Daoy (cell line): ENCODE measurements at places on chromosomes 2 and 18. TPM values are rescaled to one million over a fixed set of nuclear protein-coding genes. Genes with fewer than 3 reads are reported as not detected.

CCDC141 gene
- not detected in 2 replicates for total RNA-seq

C2orf81 gene
- 1.4 TPM in 2 replicates for total RNA-seq

SH2D6 gene
- 0.34 TPM in 1 of 2 replicates, not detected in the other for total RNA-seq

FRZB gene
- total RNA-seq, result not detected in 2 replicates

ASB1 gene
- 33.7 and 86.3 TPM in 2 replicates for total RNA-seq

ZBTB7C gene
- 0.21 and 0.29 TPM in 2 replicates for total RNA-seq

UGT1A4 gene
- total RNA-seq, result 0.63 TPM in 1 of 2 replicates, not detected in the other

CYP27C1 gene
- total RNA-seq, result 0.34 and 0.83 TPM in 2 replicates

RUFY4 gene
- total RNA-seq, result not detected in 2 replicates

CROCC2 gene
- not detected in 2 replicates for total RNA-seq

SLC39A6 gene
- total RNA-seq, result 57.9 and 66.1 TPM in 2 replicates

GRCh38 chr2:108833219-108833618 lies 46.6 kb downstream of the CCDC138 start:
- no peak for DNase-seq

DNA sequence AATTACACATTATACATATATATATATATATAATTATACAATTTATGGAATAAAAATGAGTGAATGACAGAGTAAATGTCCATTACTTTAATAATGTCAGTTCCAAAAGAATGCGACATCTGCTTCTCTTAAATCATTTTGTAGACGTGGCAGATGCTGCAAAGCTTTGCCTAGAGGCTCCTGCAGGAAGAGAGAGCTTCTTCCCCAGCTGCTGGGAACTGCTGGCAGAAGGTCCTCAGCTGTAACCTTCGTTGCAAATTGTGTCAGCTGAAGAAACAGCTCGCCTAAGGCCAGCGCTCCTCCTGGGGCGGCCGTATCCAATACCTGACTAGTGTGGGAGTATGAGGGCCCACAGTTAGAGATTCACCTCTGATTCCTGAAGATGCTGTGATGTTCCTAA lies 9.6 kb upstream of the THNSL2 start:
- DNase-seq, result no peak

DNA sequence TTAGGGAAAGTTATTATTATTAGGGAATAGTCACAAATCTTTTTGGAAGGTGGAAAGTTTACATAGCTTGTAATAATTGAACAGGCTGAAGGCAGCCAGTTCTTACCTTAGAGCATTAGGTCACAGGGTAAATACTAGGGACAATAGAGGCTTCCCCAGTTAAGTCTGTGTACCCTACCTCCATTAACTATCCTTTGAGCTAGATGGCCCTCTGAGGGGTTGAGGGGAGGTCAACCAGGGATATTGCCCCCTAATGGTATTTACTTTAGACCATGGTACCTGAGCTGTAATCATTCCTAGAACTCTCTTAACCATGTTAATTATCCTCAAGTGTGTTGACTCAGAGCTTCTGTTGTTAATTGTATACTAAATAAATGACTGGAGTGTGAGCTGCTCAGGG lies 120.5 kb upstream of the SCN7A start:
- DNase-seq, result no peak

DNA sequence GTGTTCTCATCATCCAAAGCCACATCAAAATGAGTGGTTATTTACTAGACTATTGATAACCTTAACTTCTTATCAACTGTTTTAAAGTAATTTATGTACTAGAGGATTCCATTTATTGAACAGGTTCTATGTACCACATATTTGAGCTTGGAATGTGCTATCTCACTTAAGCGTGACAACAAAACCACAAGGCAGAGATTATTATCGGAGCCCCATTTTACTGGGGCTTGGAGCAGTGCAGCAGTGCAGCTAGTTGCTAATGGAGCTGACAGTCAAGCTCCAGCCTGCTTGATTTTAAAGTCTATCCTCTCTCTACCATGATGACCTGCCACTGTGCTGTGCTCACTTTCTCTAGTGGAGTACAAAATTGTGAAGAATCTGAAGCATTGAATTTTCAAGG lies 24.6 kb downstream of the GCG start:
- no peak for DNase-seq

DNA sequence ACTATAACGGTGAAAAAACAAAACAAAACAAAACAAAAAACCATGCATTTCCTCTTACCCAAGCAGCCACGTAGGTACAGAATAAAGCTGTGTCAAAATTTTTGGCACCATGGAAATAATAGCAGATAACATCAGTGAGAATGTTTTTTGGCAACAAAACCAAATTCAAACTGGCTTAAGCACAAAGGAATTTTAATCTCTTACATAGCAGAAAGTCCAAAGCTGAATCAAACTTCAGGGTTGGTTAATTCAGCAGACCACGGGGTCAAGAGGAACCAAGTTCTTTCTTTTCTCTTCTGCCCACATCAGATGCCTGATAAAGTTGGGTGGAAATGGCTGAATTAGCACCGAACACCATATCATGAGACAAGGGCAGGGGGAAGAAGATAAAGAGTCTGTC lies 129.5 kb downstream of the PAX3 start:
- peak; percentile 14 for DNase-seq

DNA sequence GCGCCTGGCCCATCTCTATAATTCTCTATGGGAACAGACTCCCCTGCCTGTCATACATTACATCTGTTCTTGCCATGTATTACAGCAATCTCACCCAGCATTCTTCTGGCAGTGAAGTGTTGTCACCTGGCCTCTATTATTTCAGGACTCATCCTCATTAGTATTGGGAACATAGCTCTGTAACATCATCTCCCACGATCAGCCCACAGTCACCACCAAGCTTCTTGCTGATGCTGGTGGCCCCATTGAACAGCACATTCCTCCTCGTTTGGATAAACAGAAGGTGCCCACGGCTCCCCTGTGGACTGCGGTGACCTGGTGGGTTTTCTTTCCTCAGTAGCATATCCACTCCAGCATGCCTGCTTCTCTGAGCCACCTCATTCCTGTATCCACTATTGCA lies 21.5 kb downstream of the CHCHD5 start:
- DNase-seq, result no peak

DNA sequence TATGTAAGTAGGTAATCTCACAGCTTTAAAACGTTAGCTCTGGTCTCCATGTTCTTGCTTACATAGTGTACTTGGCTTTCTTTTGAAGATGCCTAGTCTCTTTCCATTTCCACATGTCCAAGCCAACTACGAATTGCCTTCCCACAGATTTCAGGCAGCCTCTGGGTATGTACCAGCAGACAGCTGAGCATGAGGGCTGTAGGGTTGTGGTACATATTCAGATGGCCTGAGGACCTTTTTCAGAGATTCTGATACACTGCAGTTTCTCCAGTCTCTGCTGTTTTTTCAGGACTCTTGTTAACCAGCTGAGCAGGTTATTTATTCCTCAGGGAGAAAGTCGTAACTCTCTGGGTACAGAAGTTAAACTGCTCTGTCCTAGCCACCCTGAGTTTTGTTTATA lies 3.1 kb upstream of the KCNJ13 start:
- no peak for DNase-seq

- DNase-seq, result peak; percentile 21
Observed at GRCh38 chr18:34729264-34729663, 19.2 kb downstream of the DTNA start.

- DNase-seq, result no peak
Observed at GRCh38 chr2:17271416-17271815, 246.8 kb downstream of the RAD51AP2 start.

- DNase-seq, result no peak
Observed at GRCh38 chr2:4391013-4391412, 687.6 kb downstream of the DCDC2C start.

DNA sequence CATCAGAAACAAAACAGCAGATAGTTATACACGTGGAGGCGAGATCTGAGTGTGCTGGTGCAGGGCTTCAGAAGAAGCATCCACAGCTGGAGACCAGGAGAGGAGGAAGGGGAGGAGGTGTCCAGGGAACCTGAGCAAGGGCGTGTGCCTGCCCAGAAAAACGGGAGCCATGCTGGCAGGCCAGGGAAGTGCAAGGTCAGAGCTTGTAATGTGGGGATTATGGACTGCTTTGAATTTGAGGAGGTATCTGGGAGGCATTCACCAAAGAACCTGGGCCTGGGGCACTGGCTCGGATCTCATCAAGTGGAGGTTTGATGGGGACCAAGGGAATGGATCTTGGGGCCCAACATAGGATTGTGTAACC lies 12.6 kb downstream of the PSD4 start:
- no peak for DNase-seq

DNA sequence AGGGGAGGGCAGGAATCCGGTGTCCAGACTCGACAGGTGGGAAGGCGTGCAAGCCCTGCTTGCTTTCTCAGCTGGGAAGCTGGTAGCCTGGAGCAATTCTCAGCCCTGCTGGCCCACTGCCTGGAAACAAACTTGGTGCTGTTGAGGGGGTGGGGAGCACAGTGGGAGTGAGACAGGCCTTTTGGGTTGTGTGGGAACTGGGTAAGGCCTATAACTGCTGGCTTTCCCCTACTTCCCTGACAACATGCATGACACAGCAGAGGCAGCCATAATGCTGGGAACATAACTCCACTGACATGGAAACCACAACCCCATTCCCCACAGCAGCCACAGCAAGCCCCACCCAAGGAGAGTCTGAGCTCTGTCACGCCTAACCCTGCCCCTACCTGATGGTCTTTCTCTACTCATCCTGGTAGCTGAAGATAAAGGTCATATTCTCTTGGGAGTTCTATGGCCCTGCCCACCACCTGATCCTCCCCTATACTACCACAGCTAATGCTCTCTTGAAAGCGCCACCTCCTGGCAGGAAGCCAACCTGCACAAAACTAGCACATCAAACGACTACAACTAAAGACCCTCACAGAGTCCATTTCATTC lies 122.9 kb upstream of the ACVR1C start:
- DNase-seq, result peak; percentile 75

DNA sequence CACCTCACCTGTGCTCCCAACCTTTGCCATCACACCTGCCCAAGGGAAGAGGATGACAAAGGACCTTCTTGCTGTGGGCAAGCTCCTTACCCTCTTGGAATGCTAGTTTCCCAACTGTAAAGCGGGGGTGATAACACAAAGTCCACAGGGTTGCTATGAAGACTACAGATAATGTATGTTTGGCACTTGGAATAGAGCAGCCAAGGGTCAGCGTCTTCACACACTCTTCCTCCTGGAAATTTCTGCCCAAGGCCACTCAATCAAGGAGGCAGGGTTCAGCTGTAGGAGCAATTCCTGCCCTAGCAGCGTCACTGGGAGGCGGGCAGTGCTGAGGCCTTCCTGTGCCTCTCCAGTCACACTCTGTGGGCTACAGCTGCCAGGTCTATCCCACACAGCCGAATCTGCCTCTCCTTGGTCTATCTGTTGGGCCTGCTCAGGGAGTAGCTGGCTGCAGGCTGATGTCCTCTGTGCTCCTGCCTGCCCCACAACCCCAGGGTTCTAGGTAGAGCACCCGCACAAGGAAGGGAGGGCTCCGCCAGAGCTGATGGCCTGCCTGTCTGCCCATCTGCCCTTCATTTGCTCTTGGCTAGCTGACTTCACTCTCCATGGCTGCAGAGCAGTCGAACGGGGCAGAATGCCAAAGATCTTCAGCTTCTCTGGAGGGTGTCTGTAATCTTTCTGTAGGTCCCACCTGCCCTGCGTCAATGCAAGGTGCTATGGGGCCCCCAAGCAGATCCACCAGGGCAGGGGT lies 91.9 kb downstream of the MRO start:
- no peak for DNase-seq

DNA sequence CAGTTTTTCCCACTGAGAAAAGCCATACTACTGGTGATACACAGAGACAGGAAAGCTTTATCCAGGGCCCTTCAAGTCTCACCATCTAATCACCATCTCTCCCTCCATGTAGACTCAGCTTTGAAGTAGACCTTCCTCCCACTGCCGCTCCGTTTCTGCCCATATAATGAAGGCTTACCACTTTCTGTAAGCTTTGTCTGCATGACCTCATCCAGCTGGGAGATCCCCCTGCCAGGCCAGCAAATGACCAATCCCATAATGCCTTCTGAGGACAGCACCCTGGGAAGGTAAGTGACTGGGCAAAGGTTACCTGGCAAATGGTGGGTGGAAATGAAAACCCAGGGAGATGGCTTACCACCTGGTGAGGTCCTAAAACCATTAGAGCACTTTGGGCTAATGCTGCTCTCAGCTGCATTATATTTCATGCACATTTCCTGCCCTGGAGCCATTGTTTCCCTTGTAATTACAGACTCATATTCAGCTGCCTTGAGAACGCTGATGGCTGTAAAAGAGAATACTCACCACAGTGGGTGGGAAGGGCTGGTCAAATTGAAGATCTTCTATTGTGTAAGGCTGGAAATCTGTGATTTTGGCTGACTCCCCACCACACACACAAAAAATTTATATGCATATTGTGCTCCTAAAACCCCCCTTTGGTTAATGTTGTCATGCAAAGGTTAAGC lies 350.7 kb upstream of the SYT4 start:
- no peak for DNase-seq

DNA sequence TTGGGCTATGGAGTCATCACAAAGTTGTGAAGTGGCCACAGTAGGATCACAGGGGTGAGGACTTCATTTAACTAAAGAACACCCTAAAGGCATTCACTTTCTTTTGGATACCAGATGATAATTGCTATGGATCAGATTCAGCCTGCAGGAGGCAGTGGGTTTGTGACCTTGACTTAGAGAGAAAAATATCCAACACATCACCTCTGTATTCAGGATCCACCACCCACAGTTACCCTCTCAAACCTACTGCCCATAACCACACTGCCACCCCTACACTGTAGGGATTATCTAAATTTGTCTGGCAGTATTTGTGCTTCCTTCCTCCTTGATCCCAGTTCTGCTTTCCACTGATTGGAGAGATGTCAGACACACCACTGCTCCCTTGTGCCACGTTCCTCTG lies 269.4 kb downstream of the MYCN start:
- no peak for DNase-seq
